Hindlimb muscle (tissue), 1 donor: ENCODE measurements at places on chromosomes 3 and 15.

- no peak for DNase-seq
Observed at GRCh38 chr3:65348398-65348995, 660.7 kb upstream of the ADAMTS9 start.

DNA sequence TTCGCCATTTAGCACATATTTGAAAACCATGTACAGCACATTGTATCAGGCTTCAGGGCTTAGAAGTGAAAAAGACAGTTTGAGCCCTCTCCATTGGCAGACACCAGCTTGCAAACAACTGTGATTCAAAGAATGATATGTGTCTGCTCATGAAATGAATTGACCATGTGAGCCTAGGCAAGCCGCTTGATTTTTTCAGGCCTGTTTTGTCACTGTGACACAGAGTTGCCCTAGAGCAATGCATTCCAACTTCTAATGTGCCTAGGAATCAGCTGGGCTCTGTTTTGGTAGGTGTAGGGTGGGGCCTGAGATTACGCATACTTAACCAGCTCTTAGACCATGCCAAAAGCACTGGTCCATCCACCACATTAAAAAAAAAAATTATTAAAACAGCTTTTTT lies 53.0 kb downstream of the ATP2C1 start:
- no peak for DNase-seq

DNA sequence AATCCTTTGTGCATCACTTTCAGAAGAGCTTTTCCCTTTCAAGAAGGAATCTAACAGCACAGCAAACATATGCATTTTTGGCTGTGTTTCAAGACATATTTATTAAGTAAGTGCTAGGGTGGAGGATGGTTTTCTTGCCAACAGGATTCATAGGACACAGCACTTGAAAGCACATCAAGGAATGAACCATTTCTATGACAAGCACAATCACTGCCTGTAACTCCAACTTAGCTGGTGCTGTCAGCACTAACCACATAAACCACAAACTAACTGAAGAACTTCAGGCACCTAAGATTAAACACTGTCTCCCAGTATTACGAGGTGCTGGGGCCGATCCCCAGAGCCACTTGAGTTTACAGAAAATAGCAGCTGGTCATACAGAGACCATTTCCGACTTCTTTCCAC lies 35.4 kb upstream of the SPRED1 start:
- DNase-seq = no peak

- DNase-seq = no peak
Observed at GRCh38 chr3:80297720-80298119, 529.9 kb upstream of the ROBO1 start.

DNA sequence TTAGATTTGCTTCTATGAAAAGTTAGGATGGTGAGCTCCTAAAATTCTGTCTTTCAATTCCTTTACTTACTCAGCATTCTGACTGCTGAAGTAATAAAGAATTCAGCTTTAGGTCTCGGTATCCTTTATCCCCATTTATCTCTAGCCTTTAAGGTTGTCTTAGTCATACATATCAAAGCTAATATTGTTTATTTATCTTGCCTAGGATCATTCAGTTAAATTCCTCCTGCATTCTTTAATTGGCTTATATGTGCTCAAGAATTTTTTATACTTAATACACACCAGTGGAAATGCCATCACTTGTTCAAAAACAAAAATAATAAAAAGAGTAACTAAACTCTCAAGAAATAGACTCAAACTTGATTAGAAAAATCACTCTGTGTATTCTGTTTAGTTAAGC lies 507.0 kb downstream of the ZPLD1 start:
- DNase-seq = no peak

DNA sequence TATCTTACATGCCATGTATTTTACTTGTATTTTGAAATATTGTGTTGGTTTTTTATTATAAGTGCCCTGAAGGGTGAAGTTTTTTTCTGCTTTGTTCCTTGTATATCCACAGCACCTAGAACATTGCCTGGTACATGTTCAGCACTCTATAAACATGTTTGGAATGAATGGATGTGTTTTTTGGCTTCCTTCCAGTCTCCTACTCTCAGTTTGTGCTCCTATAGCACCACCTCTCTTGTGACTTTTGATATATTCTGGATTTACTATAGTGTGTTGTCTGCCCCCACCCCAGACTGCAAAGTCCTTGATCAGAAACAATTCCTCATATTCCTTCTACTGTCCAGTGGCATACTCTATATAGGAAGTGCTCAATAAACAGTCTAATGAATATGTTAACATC lies 60.6 kb downstream of the PLCL2 start:
- DNase-seq = no peak

DNA sequence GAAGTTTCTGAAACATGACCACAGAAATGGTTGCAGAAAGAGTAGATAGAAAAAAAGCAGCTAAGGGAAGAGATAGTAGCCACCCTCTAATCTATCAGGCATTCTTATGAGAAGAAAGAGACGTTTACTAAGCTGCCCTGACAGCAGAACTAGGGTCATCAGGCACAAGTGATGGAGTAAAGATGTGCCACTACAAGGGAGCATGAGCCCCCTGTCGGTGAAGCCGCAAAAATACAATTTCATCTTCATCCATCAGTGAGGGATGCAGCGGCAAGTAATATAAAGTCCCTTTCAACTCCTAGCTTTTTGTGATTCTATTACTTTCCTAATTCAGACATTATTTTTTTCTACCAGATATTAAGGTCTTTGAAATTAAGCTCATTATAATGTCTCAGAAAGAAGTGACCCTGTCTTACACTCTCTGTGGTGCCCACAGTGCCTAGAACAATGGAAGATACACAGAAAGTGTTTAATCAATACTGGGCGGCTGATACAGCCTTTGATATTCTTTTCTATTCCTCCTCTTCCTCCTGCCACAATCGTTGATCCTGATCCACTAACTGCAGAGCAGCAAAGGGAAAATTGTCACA lies 651.6 kb downstream of the NTRK3 start:
- no peak for DNase-seq

- no peak for DNase-seq
Observed at GRCh38 chr3:196321162-196321561, 3.1 kb upstream of the DYNLT2B start.
